ENCODE measurements at places on chromosomes 16 and 17. TPM values are rescaled to one million over a fixed set of nuclear protein-coding genes. Genes with fewer than 3 reads are reported as not detected.

Gene C17orf113
- 0.10 TPM for total RNA-seq

Gene GPR142
- total RNA-seq, result not detected

Gene PPP1R1B
- total RNA-seq, result not detected

Gene TBC1D28
- total RNA-seq, result not detected

Gene NPTX1
- 107 TPM for total RNA-seq

Gene SALL1
- not detected for total RNA-seq

Gene DNAI2
- 0.69 TPM for total RNA-seq

All from T-helper 1 cell treated with Interleukin-12 subunit alpha and Interleukin-12 subunit beta and Interleukin-4 antibody, amounts not matched to agents 30 ng/mL and 1 ng/mL, for 36 hours (primary cell).